Stimulated activated CD4-positive, alpha-beta T cell treated with anti-CD3 and anti-CD28 coated beads, Interleukin-12 subunit alpha, Interleukin-12 subunit beta, amount 100 ng/mL, for 4 hours (primary cell): ENCODE measurements at places on chromosomes 16 and 17.

DNA sequence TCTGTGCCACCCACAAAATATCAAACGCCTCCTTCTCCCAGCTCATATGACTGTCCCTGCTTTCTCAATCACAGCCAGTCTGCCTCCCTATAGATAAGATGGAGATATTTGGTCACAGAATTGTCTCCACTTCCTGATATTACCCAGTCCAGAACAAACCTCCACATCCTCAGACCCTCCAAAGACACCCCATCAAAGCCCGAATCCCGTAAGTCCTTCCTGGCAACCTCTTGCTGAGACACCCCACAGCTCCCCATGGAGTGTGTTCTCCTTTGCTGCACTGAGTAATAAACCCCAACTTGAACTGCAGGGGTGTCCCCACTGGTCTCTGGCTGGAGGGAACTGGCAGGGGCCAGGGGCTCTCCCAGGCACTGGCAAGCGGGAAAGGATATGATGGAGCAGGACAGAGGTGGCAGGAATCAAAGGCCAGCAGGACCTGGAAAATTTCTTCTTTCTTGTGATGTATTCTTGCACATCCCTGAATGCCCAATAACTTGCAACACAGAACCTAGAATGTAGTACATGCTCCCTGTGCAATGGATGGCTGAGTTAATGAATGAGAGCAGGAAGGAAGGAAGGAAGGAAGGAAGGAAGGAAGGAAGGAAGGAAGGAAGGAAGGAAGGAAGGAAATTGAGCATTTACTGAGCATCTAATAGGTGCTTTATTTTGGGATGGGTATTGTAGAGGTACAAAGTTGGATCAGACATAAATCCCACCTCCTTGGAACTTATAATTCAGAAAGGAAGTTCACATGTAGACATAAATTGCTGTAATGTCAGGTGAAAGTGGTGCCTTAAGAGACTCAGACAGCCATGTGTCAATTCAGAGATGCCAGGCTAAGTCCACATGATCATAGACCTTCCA, 13.9 kb downstream of the TMEM114 start:
- DNase-seq: no peak

GRCh38 chr17:11559601-11560000, 38.7 kb upstream of the DNAH9 start:
- DNase-seq: no peak

- peak; percentile 45 for DNase-seq
These were observed 737 bp downstream of the NUDT16L1 start for GRCh38 chr16:4693956-4694641.

- DNase-seq: no peak
These were observed 79.1 kb upstream of the HNF1B start for GRCh38 chr17:37823996-37824395.

GRCh38 chr16:685967-686366, 1.8 kb upstream of the JMJD8 start:
- DNase-seq: no peak

DNA sequence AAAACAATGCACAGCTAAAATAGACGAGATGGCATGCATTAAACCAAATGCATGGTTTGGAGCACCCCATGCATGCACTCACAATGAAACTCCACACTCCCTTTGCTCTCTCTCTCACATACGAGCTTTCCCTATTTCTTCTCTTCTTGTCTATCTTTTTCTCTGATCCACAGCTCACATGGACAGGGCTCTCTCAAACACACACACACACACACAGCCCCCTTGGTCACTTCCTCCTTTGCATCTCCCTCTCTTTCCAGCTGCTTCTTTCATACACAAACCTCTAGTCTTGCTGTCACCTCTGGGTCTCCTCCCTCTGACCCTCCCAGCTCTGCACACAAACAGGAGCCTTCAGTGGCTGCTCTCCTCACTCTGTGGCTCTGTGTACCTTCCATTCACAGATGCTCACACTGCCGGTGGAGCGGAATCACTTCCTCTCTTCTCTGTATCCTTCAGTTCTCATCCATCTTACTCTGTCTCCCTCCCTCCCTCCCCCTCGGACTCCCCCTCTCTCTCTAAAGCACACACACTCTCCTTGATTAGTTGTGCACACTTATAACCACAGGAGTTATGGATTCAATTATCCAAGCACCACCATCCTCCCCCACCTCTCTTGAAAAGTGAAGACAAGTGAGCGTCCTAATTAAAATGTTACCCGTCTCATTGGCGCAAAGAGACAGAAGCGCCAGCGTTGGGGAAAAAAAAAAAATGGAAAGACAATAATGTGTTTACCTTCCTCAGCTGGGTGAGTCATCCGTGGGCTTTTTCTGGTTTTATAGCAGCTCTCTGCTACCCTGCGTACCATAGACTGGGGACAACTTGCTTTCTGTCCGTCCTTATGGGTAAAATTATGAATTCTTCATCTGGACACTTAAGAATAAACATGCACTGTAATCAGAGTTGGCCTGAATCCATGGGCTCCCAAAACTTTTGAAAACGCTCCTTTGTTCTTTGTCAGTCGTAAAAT, 90.8 kb downstream of the SHISA6 start:
- DNase-seq: no peak

- DNase-seq: no peak
These were observed 1.4 kb upstream of the WDR45B start for GRCh38 chr17:82649501-82650261.

- DNase-seq: peak; percentile 15
These were observed 142.4 kb downstream of the CYLD start for GRCh38 chr16:50884066-50884860.

GRCh38 chr16:84896847-84897246, 77.1 kb downstream of the CRISPLD2 start:
- DNase-seq: no peak

- DNase-seq: no peak
These were observed 28.3 kb downstream of the RTN4RL1 start for GRCh38 chr17:1996800-1997288.

DNA sequence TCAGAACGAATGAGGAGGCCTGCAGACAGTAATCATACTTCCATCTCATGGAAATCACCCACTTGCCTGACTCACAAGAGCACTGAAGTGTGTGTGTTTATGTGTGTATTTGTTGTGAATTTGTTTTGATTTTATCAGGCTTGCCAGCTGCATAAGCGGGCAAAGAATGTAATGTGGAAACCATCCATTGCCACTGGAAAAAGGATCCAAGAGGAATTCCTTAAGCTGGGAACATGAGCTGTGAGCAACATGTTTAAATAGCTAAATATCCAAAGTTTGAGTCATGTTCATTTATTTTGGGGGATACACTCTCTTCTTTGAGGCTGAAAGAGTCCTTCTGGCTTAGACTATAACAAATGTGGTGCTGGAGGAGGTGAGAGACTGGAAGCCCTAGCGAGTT, 198.4 kb upstream of the TBX2 start:
- DNase-seq: no peak

- DNase-seq: no peak
These were observed 497 bp downstream of the CES1 start for GRCh38 chr16:55832425-55832772.

GRCh38 chr16:69443927-69444631, 19.7 kb downstream of the CYB5B start:
- no peak for DNase-seq

DNA sequence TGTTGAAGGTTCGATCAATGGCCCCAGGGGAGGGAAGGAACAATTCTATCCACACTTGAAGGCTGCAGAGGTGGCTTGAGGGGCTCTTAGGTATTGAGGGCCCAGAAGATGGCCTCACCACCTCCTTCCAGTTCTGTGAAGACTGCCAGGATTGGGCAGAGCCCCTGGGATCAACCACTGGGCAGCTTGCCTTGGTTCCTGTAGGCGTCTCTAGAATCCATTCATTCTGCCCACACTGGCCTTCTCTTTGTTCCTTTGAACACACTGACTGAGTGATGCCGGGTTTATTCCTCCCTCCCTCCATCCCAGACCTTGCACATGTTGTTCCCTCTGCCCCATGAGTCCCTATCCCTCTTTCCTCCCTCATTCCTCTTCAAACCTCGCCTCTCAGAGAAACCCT, 50.5 kb downstream of the SYT17 start:
- DNase-seq: no peak

GRCh38 chr16:13923703-13924298, 3.8 kb downstream of the ERCC4 start:
- DNase-seq: no peak

DNA sequence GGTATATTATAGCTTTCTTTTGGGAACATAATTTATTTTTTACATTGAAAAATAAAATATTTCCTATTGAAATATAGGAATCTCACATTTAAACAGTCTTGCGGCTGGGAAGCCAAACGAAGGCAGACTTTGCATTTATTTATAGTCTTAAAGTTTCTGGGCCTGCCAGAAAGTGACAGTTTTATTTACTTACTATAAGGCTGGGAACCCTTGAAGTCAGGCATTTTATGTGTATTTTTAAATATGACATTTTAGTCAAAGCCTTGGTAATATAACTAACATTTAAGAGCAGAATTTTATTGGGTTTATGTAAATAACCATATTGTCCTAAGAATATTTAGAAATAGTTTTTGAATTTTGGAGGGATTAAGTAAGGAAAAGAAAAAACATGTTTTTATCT, 97.5 kb downstream of the TANGO6 start:
- no peak for DNase-seq

GRCh38 chr16:87784812-87785211, 19.0 kb upstream of the KLHDC4 start:
- no peak for DNase-seq

GRCh38 chr16:78563905-78564304, 464.5 kb downstream of the WWOX start:
- DNase-seq: no peak

DNA sequence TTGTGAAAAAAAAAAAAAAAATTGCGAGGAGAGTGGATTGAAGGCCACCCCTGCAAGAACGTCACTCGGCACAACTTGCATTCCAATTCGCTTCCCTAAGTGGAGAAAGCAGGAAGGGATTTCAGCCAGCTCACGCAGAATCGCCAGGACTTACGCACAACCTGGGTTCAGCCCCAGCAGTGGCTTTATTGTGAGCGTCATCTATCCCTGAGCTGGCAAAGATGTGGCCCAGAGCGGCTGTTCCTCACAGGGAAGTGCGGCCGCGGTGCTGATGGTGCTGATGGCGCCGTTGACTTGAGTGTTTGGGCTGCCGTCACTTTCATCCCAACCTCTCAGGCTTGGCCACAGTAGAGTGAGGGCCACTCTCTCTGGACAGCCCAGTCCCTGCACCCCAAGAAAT, 197.6 kb downstream of the NTN1 start:
- no peak for DNase-seq

GRCh38 chr17:67244431-67245072, 444 bp downstream of the HELZ start:
- DNase-seq: peak; percentile 19

- DNase-seq: no peak
These were observed 118.3 kb upstream of the FOXF1 start for GRCh38 chr16:86391984-86392383.
